ENCODE measurements at places on chromosomes 12 and 14.
A peak's percentile ranks its signal among the peaks of the same experiment; 100 is the strongest.

DNA sequence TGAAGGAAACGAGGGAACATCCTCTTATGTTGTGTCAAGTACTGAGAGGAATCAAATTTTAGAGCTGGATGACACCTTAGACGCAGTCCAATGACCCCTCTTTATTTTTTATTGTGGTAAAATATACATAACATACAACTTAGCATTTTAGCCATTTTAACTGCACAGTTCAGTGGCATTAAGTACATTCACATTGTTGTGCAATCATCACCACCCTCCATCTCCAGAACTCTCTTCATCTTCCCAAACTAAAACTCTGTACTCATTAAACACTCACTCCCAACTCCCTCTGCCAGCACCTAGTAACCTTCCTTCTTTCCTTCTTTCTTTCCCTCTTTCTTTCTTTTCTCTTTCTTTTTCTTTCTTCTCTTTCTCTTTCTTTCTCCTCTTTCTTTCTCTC, 97.2 kb upstream of the SLC24A4 start:
- DNase-seq, result no peak

DNA sequence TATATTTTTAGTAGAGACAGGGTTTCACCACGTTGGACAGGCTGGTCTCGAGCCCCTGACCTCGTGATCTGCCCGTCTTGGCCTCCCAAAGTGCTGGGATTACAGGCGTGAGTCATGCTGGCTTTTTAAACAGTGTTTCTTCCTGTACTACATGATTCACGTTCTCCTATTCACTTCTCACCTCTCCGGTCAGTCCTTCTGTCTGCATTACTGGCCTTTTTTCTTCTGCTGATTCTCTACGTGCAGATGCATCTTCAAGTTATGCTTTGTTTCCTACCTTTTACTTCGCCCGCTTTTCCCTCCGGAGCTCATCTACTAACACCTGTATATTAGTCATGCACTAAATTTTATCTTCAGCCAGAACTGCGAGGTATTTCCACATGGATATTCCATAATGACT, 296.2 kb upstream of the FLRT2 start:
- DNase-seq, result no peak

DNA sequence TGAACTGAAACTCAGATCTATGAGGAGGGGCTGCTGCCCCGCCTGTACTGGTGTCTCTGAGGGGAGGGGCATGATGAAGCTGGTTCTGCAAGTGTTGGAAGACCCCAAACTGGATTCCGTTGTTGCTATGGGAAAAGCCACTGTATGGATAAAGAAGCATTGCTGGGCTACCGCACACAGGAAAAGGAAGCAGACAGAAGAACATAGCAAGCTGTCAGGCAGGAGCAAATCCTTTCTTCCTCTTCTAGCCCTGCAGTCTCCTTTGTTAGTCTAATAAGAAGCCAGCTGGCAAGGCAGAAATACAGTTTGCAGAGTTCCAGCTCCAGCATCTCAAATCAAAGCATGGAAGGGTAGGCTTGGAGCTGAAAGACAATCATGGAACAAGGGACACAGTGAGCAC, 26.3 kb upstream of the NR1H4 start:
- peak; percentile 52 for DNase-seq

- no peak for DNase-seq
Observed at GRCh38 chr14:96203635-96204034, 1.0 kb upstream of the BDKRB2 start.

GRCh38 chr12:18576104-18576626, 161.6 kb downstream of the PLCZ1 start:
- DNase-seq, result no peak

DNA sequence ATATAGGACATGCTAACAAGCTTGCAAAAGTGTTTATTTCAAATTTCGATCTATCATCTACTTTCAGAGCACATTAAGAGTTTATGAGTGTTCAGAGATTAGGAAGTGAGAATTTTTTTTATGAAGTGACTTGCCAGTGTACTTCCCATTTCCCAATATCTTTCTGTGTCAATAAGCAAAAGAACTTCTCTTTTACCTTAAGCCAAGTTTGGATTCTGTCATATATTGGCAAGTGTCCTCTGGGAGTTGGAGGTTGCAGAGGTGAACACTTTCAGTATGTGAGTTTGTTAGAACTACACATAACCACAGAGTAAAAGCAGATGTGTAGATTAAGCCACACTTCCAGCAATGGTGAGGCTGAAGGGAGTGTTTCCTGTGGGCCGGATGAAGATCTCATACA, 16.6 kb upstream of the KLRF1 start:
- DNase-seq, result no peak

GRCh38 chr14:99326041-99326710, 54.2 kb upstream of the BCL11B start:
- no peak for DNase-seq

DNA sequence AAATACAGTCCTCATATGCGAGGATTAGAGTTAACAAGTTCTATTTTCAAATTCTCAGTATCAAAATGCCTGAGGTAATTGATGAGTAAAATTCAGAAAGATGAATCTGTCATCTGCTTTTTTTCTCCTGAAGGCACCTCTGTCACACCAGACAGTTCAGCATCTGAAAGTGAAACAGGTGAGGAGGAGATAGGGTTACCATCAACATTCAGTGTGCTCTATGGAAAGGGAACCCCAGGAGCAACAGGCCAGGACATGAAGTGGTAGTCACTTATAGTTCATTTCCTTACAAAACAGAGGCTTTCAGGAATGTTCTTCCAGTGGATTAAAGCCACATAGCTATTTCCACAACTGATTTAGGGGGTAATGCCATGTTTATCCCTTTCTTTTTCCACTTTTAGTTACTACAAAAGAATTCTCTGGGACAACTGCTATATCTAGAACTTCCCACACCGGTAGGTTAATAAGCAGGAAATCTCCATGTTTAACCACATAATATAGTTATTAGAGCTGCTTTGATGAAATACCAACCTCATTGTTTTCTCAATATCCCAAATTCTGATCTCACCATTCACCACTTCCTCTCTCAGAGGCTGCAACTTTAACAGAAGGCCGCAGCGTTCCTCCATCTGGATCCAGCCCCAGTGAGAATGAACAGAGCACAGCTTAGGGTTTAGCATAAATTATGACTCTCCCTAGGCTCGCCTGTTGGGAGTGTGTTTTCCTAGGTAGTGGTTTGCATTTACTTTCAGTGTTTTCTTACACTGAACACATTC, 177.0 kb upstream of the CNTN1 start:
- no peak for DNase-seq

GRCh38 chr12:21416511-21417121, 20.8 kb upstream of the PYROXD1 start:
- peak; percentile 65 for DNase-seq

DNA sequence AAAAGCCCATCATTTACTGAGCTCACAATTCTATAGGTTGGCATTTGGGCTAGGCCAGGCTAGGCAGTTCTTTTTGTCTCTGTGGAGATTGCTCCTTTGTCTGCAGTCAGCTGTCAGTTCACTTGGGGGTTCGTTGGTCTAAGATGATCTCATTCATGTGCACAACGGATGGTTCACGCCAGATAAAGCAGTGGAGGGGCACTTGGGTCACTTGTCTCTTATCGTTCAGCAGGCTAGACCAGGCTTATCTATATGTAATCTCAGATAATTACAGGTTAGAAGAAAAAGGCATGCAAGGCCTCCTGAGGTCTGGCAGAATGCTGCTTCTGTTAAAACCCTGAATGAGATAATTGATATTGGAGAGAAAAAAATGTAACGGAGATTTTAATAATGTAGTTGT, 119.0 kb upstream of the ATP2B1 start:
- peak; percentile 38 for DNase-seq

- no peak for DNase-seq
Observed at GRCh38 chr12:131551675-131552491, 159.0 kb upstream of the SFSWAP start.

GRCh38 chr12:107670999-107671643, 14.5 kb upstream of the PWP1 start:
- peak; percentile 40 for DNase-seq

GRCh38 chr14:47917344-47917954, 242.0 kb upstream of the MDGA2 start:
- peak; percentile 79 for DNase-seq

GRCh38 chr12:128078301-128078971, 188.5 kb upstream of the TMEM132C start:
- peak; percentile 49 for DNase-seq

DNA sequence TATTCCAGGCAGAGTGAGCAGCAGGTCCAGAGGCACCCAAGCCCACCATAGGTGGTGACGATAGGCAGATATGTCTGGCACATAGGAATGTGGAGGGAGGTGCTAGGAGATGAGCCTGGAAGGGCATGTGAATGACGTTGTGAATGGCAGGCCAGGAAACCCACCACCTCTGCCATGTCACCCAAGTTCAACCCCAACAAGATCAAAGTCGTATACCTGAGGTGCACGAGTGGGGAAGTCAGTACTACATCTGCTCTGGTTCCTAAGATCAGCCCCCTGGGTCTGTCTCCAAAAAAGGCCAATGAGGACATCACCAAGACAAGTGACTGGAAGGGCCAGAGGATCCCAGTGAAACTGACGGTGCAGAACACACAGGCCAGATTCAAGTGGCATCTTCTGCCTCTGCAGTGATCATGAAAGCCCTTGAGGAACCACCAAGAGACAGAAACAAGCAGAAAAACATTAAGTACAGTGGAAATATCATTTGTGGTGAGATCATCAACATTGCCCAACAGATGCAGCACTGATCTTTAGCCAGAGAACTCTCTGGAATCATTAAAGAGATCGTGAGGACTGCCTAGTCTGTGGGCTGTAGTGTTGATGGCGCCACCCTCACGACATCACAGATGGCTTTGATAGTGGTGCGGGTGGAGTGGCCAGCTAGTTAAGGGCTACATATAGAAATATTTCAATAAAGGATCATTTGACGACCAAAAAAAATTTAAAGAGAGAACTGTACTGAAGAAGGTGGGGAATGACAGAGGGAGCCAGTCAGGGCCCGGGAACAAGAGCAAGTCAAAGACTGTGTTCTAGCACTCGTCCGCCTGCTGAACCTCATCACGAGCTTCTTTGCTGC, 99.7 kb downstream of the ZFP36L1 start:
- DNase-seq, result no peak

DNA sequence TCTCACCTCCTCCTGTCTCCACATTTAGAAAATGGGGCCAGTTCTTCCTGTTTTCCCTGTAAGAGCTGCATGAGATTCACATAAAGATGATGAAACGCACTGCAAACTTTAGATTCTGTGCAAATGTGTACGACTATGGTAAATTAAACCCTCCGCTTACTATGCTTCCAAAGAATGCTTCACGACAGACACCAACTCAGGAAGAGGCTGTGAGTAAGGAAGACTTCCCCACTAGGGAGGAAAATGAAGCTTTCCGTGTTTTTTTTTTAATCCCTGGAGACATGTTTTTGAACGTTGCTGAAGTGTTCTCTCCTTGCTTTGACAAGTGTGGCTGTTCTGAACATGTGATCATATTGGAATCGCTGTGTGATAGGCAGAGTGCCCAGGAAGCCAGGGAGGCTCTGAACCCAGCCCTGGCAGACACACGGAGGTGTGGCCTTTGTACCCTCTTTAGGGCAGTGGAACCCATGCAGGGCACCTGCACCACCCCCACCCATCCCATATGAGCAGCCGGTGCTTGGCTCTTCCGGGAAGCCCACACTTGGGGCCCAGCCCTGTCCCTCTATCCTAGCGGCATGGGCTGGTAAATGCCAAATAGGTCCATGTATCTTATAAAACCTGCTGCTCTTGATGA, 7.5 kb upstream of the SYNE3 start:
- DNase-seq, result no peak

GRCh38 chr12:59093073-59093772, 172.9 kb upstream of the LRIG3 start:
- DNase-seq, result no peak

DNA sequence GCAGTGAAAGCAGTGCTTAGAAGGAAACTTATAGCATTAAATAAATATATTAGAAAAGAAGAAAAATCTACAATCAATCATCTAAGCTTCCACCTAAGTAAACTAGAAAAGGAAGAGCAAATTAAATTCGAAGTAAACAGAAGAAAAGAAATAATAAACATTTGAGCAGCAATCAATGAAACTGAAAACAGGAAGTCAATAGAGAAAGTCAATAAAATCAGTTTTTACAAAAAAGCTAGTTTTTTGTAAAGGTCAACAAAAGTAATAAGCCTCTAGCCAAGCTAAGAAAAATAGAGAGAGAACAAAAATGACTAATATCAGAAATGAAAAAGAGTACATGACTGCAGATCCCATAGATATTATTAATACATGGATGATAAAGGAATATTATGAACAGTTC, 34.2 kb upstream of the KTN1 start:
- DNase-seq, result no peak

DNA sequence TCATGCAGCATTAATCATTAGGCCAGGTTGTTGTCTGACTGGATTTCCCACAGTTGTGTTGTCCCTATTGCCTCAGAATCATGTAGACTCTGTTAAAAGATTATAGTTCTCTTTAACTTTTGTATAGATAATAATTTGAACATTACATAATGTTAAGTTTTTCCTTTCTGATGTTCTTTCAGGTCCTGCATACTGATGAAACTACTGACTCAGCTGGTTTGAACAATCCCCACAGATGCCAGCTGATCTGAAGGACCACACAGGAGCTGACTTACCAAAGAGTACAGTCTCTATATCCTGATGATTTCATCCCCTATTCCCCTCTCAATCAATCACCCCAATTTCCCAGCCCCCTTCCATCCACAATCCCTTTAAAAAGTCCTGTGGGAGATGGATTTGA, 341.2 kb upstream of the MGAT4C start:
- no peak for DNase-seq

GRCh38 chr14:67541448-67542387, 8.6 kb downstream of the PLEKHH1 start:
- DNase-seq, result no peak

- no peak for DNase-seq
Observed at GRCh38 chr14:99196310-99196650, 75.7 kb downstream of the BCL11B start.

- no peak for DNase-seq
Observed at GRCh38 chr12:108757856-108758255, 26.5 kb upstream of the CORO1C start.

- no peak for DNase-seq
Observed at GRCh38 chr12:119710374-119710964, 42.5 kb downstream of the PRKAB1 start.

DNA sequence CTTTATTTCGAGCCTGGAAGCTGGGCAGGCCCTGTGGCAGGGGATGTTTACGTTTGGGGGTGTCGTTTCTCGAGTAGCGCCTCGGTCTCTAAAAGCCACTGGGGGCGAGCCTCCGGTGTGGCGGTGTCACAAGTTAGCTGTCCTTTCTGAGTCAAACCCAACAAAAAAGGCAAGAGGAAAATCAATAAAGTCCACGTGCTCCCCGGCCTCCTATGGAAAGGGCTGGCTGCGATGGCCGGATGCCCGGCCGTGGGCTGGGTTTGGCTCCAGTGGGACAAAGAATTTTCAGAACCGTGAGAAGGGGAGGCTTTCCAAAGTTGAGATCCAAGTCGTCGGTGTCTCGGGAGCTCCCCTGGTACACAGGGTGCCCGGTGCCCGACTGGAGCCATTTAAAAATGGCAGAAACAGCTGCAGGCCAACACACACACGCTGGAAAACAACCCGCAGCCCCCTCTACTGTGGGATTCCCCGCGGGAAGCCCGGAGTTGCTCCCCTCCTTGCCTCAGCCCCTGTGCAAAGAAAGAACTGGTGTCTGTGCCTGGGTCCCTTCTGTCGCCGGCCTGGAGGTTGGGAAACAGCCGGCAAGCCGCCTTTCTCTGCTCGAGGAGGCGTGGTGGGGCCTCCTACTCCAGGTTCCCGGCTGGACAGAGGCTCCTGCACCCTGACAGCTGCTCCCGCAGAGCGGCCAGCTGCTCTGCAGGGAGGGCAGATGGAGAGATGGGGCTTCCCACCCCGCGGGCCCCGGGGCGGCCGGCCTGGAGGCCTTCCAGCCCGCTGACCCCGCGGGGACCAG, 1.9 kb downstream of the BCL7A start:
- peak; percentile 87 for DNase-seq

- peak; percentile 94 for DNase-seq
Observed at GRCh38 chr14:77133720-77134338, 7.8 kb downstream of the ZDHHC22 start.
